ENCODE measurements at places on chromosomes 12 and 14.

DNA sequence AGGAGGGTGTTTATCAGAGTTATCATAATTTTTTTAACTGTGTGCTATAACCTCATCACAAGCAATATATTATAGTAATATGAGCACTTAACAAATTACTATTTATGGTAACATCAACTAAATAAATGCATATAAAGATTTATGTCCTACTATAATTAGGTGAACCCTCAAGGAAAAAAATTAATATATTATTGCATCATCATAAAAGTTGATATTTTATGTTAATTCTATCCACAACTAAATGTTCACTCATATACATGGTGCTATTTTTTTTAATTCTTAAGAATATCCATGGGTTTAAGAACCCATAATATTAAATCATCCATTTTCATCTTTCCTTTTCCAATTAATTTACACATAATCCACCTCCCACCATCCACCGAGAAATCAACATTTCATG, 506.0 kb upstream of the USP15 start:
- DNase-seq = no peak

GRCh38 chr14:65414961-65415589, 2.5 kb downstream of the FUT8 start:
- no peak for DNase-seq

DNA sequence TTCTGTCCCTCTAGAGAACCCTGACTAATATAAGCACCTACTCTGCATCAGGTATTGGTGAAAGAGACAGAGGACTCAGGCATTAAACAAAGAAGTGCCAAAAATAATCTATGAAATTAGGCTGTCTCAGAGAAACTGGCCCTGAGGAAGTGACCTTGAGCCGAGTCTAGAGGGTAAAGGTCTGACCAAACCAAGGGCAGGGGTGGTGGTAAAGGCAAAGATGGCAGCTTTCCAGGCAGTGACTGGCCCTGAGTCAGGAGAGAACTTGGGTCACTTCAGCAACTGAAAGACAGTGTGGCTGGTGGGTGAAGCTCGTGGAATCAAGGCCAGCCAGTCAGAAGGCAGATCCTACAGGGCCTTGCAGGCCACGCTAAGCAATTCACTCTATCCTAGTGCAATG, 30.6 kb downstream of the CDKL1 start:
- no peak for DNase-seq

GRCh38 chr12:120358412-120359100, 10.4 kb downstream of the MSI1 start:
- no peak for DNase-seq

DNA sequence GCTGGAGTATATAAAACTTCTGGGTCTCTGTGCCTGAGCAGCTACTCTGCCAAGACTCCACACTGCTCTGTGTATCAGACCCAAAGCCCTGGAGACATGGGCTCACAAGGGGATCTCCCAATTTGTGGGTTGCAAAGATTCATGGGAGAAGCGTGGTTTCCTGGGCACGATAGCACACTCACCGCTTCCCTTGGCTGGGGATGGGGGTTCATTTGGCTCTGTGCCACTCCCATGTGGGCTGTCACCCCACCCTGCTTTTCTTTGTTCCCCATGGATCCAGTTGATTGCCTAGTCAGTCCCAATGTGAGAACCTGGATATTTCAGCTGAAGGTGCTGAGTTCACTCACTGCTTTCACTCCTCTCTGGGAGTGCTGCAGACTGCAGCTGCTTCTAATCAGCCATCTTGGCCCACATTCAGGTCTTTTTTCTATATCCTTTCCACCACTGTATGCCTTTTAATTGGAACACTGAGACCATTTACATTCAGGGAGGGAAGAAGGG, 40.0 kb upstream of the PCNX4 start:
- DNase-seq = no peak

- no peak for DNase-seq
These were observed 33.4 kb downstream of the CHST11 start for GRCh38 chr12:104490186-104490585.

- DNase-seq = no peak
These were observed 155.6 kb downstream of the CAND1 start for GRCh38 chr12:67424784-67425183.

DNA sequence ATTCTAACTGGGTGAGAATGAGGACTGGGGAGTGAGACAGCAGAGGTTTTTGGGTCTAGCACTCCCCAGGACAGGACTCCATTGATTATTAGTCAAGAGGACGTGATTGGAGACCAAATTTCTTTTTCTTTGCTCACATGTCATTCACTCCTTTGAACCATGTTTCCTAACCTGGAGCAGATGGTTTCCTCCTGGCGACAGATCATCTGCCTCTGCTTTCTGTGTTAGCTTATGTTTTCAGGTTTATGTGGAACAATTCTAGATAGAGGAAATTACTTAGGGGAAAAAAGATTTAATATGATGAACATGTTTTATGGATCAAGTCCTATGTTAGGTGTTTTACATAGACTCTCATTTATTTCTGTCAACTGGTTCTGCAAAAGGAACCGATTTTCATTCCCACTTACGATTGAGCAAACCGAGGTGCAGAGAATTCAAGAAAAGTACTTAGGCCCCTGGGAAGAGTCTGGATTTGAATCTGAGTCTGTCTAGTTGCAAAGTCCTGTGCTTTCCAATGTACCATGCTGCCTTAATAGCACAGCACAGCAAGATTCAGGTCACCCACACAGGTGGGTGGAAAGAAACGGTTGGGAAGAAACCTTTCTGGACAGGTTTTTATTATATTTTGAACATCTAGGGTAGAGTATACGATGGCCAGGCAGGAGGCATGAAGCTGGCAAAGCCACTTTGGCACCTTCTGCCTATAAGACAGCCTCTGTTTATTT, 30.8 kb downstream of the SMOC1 start:
- no peak for DNase-seq

DNA sequence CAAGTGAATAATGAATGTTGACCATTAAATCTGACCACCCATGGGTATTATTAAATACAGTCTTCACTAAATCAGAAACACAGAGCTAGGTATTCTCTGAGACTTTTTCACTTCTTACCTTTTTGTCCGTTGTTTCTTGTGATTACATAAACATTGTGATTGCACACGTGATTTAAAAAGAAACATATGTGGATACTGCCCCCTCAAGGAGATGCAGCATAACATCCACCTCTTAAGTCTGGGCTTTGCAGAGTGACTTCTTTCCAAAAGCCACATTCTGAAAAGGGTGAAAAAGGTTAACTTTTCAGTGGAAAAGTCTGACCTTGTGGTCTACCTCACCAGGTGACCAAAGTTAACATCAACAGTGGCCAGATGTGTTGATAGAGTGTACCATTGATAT, 185.5 kb upstream of the FAR2 start:
- DNase-seq = no peak

DNA sequence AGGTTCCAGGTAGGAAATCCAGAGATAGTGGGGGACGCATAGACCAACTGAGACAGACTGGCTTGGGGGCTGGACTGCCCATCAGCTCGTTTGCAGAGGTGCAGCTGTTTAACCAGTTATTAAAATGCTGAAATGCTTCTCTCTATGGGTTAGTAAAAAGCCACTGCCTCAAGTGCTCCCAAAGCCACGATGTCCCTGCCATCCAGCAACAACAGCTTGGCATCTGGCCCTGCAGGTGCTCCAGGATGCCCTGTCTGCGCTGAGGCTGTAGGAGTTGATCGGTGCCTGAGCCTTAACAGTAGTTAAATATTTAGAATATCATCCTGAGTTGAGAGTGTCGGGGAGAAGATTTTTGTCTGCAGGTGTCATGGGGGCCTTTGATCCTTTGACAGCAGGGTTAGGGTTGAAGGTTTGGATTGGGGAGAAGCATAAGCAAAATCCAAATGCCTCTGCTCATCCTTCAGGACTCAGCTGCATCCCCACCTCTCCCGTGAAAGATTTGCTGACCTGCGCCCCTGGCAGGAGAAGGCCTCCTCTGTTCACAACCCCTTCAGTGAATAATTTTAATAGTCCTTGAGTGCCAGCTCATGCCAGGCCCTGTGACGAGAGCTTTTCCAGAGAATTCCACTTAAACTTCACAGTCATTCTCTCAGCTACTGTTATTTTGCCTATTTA, 127.3 kb upstream of the PWP1 start:
- DNase-seq = no peak

Data from stimulated activated CD8-positive, alpha-beta memory T cell treated with anti-CD3 and anti-CD28 coated beads, Interleukin-7, amount 100 ng/mL, for 48 hours (primary cell).